ENCODE measurements at places on chromosomes 5 and 9. TPM values are rescaled to one million over a fixed set of nuclear protein-coding genes. Genes with fewer than 3 reads are reported as not detected.
A peak's percentile ranks its signal among the peaks of the same experiment; 100 is the strongest.

- DNase-seq, result no peak
Observed at GRCh38 chr5:120260651-120261050, 203.4 kb upstream of the PRR16 start.

DNA sequence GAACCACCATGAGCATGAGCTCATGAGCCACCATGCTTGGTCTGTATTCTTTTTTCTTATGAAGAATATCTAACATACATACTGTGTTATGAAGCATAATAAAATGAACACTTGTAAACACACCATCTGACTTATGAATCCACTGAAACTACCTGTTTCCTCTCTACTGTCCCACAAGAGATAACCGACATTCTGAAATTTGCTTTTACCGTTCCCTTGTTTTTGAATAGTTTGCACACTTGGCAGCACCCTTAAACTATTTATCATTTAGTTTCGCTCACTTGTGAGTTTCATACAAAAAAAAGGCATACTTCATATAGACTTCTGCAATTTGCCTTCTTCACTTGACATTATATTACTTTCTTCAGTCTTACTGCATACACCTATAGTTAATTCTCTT, 8.9 kb downstream of the LARS1 start:
- no peak for DNase-seq

The NR5A1 gene
- not detected for total RNA-seq

DNA sequence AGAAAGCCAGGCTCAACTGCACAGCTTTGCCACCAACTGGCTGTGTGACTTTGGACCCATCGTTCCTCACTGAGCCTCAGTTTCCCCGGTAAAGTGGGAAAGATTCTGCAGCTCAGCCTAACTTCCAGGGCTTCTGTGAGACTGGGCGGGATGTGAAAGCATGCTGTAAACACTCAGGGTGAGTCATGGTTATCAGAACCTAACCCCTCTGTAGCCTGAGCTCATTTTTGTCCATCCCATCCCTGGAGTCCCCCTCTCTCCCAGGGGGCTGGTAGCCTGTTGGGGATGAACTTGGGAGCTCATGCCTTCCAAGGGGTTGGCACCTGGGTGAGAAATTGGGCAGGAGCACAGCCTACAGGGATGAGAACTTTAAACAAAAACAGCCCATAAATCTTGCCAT, 2.3 kb downstream of the CCDC69 start:
- no peak for DNase-seq

DNA sequence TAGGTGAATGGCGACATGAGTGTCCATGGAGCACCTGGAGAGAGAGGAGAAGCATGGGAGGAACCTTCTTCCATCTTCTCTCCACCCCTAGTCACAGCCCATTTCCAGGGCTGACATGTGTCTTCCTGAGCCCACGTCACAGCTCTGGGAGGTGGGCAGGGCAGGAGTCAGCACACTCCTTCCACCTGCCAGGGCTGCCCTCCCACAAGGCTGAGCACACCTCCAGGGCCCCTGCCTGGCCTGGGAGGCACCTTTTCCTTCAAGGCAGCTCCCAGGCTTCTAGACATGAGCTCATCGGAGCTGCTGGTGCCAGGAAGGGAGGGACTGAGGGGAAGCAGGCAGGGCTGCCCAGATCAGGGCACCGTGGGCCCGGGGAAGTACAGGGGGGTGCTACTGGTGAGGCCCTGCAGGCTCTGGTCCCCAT, 13.6 kb upstream of the SYNPO start:
- DNase-seq, result no peak

The CDC25C gene
- total RNA-seq, result 40.0 TPM

The ELOVL7 gene
- 0.05 TPM for total RNA-seq

GRCh38 chr9:78307360-78307759, 10.4 kb downstream of the PSAT1 start:
- DNase-seq, result no peak

GRCh38 chr5:81878333-81878732, 93.5 kb upstream of the ATG10 start:
- DNase-seq, result no peak

DNA sequence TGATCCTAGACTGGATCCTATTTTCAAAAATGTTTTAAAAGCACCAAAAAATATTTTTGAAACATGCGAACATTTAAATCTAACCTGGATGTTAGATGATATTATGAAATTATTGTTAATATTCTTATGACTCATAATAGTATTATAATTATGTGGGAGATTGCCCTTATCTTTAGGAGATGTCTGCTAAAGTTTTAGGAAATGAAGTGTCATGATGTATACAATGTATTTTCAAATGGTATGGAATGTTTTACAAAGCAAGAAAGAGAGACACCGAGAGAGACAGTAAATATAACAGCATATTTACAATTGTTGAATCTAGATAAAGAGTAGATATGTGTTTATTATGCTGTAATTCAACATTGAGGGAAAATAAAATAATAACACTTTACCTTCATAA, 455.9 kb downstream of the ACTL7B start:
- DNase-seq, result no peak

GRCh38 chr5:132489871-132490483, 596 bp downstream of the IRF1 start:
- peak; percentile 60 for DNase-seq

The SLC27A6 gene
- total RNA-seq, result 3.2 TPM

- DNase-seq, result no peak
Observed at GRCh38 chr5:166618526-166618925, 1672.9 kb upstream of the WWC1 start.

GRCh38 chr5:71886406-71886805, 167.3 kb downstream of the CARTPT start:
- no peak for DNase-seq
